ENCODE measurements at places on chromosomes 16 and 17.
A peak's percentile ranks its signal among the peaks of the same experiment; 100 is the strongest.

- DNase-seq, result no peak
These were observed 5.1 kb downstream of the C1QTNF8 start for GRCh38 chr16:1090620-1091587.

GRCh38 chr17:77442976-77443747, 302.4 kb downstream of the SEC14L1 start:
- no peak for DNase-seq

DNA sequence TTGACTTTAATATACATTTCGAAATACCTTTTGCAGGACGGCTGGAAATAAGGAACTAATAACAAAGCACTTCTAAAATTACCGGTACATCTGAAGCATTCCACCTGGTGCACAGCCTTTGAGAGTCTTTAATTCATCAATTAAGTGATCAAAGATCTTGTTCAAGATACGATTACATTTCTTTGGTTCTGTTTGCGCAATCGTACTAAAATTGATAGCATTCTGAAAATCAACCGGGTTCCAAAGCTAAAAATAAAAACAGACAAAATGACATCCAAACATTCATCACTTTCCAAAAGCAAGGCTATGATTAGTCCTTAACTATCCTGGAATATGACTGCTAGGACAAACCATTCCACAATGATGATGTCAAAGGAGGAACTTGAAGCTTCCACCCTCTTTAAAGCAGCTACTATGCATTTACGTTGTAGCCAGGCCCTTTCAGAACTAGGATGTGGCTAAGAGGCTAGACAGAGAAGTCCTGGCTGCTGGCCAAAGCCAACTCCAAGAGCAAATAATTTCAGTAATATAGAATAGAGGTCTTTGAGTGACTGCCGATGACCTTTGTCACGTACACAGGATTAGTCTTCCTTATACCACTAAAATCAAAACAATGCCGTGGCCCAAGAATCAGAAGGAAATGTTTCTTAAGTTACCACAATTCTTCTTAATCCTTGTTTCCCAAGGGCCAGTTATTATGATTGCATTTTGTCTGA, 299.8 kb upstream of the PSMD7 start:
- DNase-seq, result peak; percentile 46

DNA sequence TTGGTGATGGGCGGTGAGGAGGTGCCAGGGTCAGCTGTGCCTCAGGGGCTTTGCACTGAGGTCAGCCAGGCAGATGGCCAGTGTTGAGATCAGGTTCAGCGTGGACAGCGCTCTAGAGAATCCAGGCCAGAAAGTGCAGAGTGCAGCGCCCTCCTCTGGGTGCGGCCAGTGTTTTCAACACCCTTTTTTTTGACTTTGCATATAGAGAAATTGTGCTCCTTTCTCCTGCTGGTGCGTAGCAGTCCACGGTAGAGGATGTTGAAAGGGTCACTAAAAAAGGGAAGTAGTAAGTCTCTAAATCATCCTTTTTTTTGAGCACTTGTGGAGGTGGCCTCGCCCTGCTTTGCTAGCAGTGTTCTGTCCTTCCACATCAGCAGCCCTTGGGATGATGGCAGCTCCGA, 53.9 kb downstream of the BANP start:
- DNase-seq, result no peak

DNA sequence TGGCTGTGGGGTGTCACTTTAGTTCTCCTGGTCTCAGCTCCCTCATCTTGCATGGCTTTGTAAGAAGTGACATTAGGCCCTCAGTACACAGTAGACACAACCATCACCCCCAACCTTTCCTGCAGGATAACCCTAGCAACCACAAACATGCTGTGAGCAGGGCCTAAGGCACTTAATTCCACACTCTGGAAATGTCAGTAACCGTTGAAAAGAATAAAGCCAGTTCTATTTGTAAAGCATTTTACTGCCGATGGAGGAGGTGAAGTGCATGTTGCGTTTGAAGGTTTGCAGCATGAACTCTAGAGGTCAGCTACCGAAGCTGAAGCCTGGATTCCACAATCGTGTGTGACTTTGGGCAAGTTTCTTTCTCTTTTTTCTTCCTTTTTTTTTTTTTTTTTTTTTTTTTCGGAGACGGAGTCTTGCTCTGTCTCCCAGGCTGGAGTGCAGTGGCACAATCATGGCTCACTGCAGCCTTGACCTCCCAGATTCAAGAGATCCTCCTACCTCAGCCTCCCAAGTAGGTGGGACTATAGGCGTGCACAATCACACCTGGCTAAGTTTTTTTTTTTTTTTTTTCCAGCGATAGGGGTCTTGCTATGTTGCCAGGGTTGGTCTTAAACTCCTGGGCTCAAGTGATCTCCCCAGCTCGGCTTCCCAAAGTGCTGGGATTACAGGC, 26.1 kb upstream of the TOB1 start:
- DNase-seq, result no peak

DNA sequence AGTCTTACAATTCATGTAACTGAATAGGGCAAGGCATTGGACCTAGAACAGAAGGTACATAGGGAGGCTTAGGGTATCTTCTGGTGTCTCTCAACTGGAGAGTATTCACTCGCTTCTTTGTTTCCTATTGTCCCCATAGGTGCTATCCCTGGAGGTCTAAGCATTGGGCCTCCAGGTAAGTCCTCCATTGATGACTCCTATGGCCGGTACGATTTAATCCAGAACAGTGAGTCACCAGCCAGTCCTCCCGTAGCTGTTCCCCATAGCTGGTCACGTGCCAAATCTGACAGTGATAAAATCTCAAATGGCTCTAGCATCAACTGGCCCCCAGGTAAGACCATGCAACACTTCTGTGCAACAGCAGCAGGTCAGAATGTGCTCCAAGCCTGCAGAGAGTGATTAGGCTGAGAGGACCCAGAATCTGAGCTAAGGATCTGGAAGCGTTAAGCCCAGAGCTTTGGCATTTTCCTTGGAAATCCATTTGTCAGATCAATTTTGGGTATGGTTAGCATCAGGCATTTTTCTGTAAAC, 35.7 kb downstream of the TMC6 start:
- DNase-seq, result no peak

GRCh38 chr17:4152471-4152870, 9.5 kb downstream of the CYB5D2 start:
- no peak for DNase-seq

GRCh38 chr16:82456683-82457082, 170.1 kb upstream of the CDH13 start:
- peak; percentile 70 for DNase-seq

DNA sequence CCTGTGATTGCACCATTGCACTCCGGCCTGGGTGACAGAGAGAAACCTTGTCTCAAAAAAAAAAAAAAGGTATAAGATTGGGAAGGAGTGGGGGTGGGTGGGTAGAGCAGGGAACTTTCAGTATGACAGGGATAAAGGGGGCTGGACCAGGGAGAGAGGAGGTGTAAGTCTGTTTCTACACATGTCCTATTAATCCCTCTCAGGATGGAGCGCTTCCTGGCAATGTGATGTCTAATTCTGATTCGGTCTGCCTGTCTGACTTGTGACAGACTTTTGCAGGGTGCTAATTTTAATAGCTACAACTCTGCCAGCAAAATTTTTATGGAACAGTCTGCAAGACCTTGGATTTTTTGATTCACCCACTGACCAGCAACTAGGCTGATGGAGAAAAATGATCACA, 53.8 kb upstream of the SLC25A19 start:
- no peak for DNase-seq

- DNase-seq, result no peak
These were observed 16.7 kb upstream of the TOB1 start for GRCh38 chr17:50882851-50883250.

GRCh38 chr17:62693616-62694409, 66.3 kb downstream of the MRC2 start:
- DNase-seq, result no peak

- DNase-seq, result no peak
These were observed 7.3 kb upstream of the CUEDC1 start for GRCh38 chr17:57962279-57963148.

- no peak for DNase-seq
These were observed 141.5 kb downstream of the ASIC2 start for GRCh38 chr17:33151565-33151964.

DNA sequence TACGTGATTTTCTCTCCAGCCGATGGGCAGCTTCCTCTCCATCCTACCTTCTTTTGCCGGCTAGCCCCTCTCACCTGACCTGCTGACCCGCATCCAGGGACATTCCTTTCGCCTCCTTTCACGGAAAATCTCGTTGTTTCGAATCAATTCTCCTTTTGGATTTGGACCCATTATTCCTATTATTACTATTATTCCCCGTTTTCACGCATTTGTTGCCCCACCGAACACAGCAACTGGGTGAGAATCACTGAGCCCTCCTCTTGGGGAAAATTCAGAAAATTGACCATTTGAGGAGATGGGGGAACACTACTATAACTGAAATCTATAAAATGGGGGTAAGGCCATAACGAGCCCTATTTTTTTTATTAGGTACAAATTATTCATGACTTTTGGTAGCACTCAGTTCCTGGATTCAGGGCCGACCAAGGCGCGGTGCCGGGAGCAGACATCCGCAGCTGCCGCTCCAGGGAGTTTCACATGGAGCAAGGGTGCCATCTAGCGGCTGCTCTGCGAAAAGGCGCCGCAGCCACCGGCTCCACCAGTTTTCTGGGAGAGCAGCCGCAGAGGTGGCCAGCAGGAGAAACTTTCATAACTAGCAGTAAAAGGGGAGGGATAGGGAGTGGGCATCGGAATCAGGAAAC, 3.3 kb upstream of the HOXB8 start:
- peak; percentile 99 for DNase-seq

DNA sequence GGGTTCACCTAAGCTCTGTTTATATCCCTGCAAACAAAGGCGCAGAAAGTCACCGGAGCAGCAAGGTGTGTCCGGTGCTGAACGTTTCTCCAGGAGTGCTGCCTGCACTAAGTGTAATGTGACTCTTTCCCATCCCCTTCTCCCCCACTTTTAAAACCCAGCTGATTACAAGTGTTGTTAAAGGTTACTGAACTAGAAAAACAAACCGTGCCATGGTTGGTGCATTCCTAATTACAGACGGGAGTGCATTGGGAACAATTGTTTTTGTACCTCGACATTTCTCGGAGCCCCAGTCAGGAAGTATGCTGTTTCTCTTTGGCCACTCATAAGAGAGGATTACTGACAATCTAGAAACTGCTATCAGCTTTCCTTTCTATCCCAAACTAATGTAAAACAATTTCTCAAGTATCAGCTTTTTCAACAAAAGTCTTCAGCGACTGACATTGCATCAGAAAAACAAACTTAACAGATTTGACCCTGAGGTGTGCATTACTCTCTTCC, 441.0 kb upstream of the SALL1 start:
- no peak for DNase-seq

DNA sequence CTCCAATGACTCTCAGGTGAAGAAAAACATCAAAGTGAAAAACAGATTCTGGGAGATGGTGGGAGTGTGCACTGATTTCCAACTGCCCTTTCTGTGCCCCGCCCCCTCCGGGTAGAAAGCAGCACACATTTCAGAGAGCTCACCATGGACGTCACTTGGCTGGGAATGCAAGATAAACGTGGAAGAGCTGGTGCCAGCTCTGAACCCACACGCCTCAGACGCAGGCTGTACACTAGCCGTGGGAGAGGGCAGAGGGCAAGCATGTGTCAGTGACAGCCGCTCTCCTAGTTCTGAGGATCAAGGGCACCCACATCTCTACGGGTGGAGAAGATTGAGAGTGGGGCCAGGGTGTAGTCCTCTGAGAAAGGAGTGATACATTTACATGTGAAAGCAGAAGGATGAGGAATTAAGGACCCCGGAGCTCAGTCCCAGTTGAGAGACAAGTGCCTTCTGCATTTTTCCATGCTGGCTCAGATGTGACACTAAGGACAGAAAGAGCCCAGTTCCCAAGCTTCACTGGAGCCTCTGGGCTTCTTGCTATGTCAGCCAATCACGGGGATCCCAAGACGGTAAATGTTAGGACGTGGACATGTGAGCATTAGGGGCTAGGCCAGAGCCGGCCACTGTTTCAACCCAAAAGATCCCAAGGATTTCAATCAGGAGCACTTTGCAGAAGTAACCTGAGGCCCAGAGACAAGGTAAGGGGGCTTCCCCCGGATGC, 101.3 kb downstream of the ZFHX3 start:
- no peak for DNase-seq

- no peak for DNase-seq
These were observed 419.0 kb upstream of the ASIC2 start for GRCh38 chr17:33712120-33712519.

DNA sequence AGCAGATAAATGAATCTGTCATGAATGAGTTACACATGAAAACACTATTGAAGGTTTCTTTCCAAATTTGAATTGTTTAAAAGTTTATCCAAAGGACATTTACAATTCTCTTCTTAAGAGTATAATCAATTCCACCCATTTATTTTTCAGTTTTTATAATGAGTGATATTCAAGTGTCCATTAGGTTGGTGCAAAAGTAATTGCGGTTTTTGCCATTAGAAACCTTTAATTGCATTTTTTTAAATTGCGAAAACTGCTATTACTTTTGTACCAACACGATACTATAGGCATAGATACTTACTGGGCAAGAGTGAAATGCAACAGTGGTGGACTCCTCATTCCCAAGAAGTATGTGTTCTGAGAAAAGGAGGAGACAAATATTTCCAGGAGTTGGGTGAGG, 422.7 kb upstream of the MON1B start:
- DNase-seq, result no peak

DNA sequence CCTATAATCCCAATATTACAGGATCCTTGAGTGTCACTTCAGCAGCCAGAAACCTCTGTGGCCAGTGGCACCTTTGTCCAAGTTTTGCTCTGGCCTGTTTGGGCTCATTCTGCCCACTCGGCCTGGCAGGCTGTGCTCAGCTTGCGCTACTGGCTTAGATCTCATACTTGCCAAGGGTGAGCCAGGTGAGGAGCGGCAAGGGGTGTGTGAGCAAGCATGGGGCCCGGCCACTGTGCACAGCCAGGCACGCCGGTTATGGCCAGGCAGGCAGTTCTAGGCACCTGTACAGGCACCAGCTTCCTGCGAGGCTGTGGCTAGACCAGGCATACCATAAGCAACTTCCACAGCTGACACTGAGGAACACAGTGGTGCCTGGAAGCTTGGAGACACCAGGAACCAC, 16.9 kb upstream of the USP22 start:
- DNase-seq, result no peak

DNA sequence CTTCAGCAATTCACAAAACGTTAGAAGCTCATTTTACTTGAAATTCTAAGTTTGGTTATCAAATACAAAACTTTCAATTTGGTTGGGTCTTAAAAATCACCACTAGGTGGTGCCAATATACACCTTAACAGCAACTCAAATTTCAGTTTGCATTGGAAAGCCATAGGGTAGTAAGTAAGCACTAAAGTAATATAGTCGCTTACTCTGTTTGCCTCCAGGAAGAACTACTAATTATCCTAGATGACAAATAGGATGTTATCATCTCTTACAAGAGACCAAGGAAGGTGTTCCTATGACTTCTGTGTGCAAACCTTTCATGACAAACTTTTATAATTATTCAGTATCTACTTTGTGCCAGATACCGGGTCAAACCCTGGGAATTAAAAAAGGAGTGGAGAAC, 93.3 kb downstream of the MYO1D start:
- DNase-seq, result peak; percentile 24

- DNase-seq, result peak; percentile 15
These were observed 172.8 kb upstream of the ZNF267 start for GRCh38 chr16:31700530-31701388.

GRCh38 chr17:72691586-72691985, 400.9 kb downstream of the SLC39A11 start:
- DNase-seq, result no peak

GRCh38 chr17:57292091-57292490, 35.8 kb downstream of the MSI2 start:
- DNase-seq, result no peak

All from HuH-7 (cell line).